Endodermal cell (in vitro differentiated cells): ENCODE measurements at places on chromosomes 6 and 20. TPM values are rescaled to one million over a fixed set of nuclear protein-coding genes. Genes with fewer than 3 reads are reported as not detected.

Gene SMIM8
- total RNA-seq, result 11.6 to 15.2 TPM (median 12.2 TPM) in 3 replicates

Gene ABHD16B
- total RNA-seq, result not detected in 2 replicates

Gene MYBL2
- total RNA-seq, result 91.8 to 190 TPM (median 182 TPM) in 3 replicates

DNA sequence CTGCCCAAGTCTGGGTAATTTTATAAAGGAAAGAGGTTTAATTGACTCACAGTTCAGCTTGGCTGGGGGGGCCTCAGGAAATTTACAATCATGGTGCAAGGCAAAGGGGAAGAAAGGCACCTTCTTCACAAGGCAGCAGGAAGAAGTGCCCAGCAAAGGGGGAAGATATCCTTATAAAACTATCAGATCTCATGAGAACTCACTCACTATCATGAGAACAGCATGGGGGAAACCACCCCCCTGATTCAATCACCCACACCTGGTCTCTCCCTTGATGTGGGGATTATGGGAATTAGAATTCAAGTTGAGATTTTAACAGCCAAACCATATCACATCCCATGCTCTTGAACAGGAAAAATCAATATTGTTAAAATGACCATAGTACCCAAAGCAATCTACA, 215.2 kb upstream of the TAB2 start:
- no peak for DNase-seq

DNA sequence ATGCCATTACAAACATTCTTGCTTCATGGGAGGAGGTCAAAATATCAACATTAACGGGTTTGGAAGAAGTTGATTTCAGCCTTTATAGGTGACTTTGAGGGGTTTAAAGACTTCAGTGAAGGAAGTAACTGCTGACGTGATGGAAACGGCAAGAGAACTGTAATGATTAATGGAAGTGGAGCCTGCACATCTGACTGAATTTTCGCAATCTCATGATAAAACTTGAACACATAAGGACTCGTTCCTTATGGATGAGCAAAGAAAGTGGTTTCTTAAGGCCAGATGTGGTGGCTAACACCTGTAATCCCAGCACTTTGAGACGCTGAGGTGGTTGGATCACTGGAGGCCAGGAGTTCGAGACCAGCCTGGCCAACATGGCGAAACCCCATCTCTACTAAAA, 226.1 kb downstream of the BCAS1 start:
- DNase-seq, result no peak

GRCh38 chr6:31799781-31800180, 4.2 kb upstream of the VARS1 start:
- DNase-seq, result no peak

- DNase-seq, result peak; percentile 94
These were observed 792 bp downstream of the SNAP25 start for GRCh38 chr20:10219452-10219791.

DNA sequence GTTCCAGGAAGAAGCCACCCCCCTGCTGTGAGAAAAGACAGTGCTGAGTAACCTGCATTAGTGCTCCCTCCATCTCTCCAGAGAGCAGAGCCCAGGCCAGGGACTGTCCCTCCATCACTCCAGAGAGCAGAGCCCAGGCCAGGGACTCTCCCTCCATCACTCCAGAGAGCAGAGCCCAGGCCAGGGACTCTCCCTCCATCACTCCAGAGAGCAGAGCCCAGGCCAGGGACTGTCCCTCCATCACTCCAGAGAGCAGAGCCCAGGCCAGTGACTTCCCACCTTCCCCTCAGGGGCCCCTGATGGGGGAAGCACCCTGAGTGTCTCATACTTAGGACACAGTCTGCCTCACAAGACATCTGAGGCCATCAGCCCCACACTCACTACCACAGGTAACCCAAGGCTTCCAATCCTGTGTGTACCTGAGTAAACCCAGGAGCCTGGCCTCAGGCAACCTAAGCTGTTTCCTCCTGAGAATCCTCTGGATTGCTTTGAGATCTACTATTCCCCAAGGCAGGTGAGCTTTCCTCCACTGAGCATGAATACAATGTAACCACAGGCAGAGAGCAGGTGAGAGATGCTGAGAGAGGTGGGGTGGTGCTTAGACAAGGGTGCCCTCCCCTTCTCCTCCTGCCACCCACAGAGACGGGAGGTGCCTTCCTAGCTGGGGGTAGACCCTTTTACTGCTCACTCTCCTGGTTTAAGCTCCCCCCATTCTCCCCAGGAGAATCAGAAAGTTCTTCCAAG, 4.9 kb downstream of the TBXT start:
- no peak for DNase-seq

- peak; percentile 46 for DNase-seq
These were observed 15.8 kb upstream of the FOXC1 start for GRCh38 chr6:1593958-1594314.

GRCh38 chr6:79071547-79071946, 6.5 kb downstream of the PHIP start:
- DNase-seq, result no peak

GRCh38 chr6:11362564-11362963, 130.1 kb upstream of the NEDD9 start:
- no peak for DNase-seq

DNA sequence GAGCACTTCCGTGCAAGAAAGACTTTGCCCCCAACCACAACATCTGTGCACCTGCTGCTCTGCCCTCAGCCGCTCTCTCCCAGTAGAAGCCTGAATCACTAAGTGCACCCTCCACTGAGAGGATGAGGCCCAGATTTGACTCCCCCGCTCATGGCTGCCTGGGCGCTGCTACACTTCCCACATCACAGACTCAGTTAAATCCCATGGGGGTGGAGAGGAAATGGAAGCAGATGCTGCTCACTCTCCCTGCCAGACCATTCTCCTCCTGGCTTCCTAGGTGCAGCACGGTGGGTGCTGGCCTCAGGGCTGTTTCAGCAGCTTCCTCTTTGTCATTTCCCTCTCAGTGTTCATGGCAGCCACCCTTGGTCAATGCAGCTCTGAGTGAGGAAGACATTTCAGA, 4.8 kb downstream of the CST5 start:
- DNase-seq, result no peak

DNA sequence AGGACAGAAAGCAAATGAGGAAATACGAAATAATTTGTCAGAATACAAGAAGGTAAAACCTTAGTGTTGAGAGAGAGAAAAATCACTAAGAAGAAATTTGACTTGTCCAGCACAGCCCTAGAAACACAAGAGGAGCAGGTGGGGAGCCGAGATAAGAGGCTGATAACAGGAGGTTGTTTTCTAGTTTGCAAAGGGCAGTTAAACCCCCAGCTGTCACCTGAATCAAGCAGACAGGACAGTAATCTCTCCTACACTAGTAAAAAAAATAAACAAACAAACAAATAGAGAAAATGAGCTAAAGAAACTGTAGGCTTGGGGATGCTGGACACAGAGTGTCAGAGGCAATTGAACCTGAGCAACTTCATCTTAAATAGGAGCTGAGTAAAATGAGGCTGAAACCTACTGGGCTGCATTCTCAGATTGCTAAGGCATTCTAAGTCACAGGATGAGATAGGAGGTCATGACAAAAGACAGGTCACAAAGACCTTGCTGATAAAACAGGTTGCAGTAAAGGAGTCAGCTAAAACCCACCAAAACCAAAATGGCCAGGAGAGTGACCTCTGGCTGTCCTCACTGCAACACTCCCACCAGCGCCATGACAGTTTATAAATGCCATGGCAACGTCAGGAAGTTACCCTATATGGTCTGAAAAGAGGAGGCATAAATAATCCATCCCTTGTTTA, 40.4 kb downstream of the FAM184A start:
- DNase-seq, result peak; percentile 69

DNA sequence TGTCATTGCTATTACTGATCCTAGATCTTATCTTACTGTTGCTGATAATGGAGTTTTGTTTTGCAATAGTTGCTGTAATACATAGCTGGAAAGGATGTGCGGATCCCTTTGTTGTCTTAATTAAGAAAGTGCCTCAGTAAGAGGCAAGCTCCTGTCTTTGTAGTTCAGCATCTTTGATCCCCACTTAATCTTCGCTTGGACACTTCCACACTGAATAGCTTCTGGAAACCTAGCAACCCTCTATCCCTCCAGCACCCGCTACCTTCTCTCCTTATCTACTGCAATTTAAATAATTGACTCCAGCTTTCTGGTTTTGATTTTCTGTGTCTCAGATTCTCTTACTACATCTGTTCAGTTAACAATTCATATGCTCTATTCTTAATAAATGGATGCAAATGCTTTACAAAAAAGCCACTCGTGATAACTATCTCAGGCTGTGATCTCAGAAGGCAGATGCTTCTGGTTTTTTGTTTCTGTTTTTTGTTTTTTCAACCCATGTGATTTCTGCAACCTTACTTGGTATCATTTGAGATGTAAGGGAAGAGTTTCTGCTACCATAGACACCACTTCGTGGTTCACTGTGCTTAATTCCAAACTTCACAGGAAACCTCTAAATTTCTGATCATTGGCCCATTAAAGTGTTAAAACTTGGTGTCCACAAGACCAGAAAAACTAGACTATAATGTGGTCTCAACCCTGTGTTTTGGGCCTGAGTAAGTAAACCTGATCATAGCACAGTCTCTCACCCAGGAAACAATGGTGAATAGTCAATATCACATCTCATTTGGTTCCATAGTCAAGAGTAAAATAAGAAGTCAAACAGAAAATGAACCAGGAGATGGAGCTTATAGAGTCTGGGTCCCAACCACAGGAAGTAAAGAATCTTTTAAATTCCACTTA, 352.1 kb upstream of the SOX4 start:
- DNase-seq, result no peak

DNA sequence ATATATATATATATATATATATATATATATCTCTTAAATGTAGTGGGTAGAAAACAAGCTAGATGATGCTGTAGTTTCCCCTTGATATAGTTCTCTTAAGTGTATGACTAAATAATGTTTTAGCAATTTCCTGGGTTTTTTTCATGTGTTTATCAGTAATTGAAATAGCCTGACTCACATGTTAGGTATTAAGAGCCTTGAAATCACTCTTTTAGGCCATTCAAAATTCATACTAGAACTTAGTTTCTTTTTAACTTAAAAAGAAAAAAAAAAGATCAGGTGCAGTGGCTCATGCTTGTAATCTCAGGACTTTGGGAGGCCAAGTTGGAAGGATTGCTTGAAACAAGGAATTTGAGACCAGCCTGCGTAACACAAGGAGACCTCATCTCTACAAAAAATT, 44.1 kb downstream of the NKX2-4 start:
- DNase-seq, result no peak

- no peak for DNase-seq
These were observed 30.0 kb downstream of the CDKAL1 start for GRCh38 chr6:20564269-20564668.

DNA sequence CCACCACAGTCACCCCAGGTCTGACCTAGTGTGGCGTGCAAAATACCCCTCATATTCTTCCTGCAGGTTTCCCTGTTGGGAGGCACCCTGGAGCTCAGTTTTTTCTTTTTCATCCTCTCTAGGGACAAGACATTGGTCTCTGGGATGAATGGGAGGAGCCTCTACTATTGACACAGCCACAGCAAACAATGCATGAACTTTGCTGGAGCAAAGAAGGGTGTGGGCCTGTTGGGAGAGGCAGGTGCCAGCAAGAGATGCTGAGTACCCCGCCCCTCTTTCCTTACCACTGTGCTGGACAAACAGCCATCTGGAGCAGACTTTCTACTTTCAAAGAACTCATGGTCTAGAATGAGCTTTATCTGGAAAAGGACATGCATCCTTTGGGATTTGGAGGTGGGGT, 10.1 kb downstream of the TGM3 start:
- no peak for DNase-seq

GRCh38 chr6:112846681-112847080, 499.6 kb downstream of the RFPL4B start:
- DNase-seq, result no peak

GRCh38 chr20:14544688-14545087, 207.3 kb upstream of the FLRT3 start:
- DNase-seq, result no peak

DNA sequence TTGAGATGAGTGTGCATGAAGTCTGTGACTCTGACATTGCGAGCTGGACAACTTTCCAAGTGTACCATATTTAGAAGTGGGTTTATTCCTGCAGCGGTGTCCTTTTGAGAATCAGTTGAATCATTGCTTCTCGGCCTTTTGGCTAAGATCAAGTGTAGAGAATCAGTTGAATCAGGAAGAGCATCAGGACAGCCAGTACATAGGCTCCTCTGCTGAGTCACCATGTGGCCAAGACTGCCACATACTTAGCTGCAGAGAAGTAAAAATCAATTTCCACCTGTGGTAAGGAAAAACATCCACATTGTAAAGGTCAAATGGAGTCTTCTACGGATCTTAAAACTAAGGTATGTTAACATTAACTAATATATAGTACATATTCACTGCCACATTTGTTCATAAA, 428.4 kb upstream of the MARCKS start:
- no peak for DNase-seq

DNA sequence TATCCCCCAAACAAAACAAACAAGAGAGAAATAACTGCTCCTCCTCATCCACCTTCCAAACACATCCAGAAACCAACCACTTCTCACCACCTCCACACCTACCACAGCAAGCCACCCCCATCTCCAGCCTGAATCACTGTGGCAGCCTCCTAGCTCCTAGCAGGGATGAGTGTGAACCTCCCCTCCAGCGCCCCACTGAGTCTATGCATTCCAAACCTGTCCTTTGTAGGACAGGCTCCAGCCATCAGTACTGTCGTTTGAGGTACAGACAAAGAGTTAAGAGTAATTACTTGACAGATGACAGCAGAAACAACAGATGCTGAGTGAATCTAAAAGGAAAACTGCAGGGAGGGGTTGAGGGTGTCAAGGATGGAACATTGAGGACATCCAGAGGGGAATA, 2.4 kb downstream of the METTL24 start:
- DNase-seq, result peak; percentile 84

GRCh38 chr6:35365594-35366203, 23.3 kb downstream of the PPARD start:
- no peak for DNase-seq

- no peak for DNase-seq
These were observed 579.5 kb downstream of the TFAP2B start for GRCh38 chr6:51398064-51398705.

DNA sequence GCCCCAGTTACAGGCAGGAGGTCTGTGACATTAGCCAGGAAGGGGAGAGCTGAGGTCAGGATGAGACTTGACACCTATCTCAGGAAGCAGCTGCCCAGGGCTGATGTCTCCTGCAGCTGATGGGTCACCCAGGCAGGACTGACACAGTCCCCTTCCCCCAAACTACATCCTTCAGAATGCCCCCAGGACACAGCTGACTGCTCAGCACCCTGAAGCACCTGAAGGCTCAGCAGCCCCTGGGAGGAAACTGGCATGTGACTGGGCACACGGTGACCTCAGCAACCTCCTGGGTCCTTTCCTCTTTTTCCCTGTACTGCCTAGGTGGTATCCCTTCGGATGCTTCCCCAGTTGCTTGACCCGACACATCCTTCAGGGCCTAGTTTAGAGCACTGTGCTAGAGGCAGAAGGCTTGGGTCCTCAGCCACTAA, 1.9 kb downstream of the SDC4 start:
- DNase-seq, result no peak
